HT-29 (cell line): ENCODE measurements at places on chromosomes 16 and 17.
A peak's percentile ranks its signal among the peaks of the same experiment; 100 is the strongest.

GRCh38 chr16:1773703-1774447 is 941 bp upstream of the MRPS34 start:
- DNase-seq: no peak

DNA sequence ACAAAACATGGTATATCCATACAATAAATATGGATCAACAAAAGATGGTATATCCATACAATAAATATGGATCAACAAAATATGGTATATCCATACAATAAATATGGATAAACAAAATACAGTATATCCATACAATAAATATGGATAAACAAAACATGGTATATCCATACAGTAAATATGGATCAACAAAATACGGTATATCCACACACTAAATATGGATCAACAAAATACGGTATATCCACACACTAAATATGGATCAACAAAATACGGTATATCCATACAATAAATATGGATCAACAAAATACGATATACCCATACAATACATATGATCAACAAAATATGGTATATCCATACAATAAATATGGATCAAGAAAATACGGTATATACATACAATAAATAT is 8.1 kb downstream of the METTL16 start:
- DNase-seq: no peak

DNA sequence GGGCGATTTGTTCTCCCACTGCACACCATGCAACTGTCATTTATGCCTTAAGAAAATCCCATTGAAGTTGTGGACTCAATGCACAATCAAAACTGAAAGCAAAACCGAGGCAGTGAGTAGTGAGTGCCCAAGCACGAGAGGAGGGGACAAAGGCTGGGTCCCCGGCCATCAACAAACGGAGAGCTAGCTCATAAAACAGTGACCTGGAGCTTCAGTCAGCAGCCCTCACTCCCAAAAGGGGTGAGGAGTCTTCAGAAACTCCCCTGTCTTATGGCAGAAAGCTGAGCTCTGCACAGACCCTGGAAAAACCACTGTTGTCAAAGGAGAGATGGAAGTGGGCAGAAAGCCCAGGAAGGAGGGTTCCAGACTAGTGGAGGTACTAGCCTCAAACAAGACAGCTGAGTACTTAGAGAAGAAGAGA is 96.9 kb downstream of the ADCY9 start:
- no peak for DNase-seq

GRCh38 chr16:67329901-67330300 is 3.3 kb downstream of the LRRC36 start:
- DNase-seq: no peak

DNA sequence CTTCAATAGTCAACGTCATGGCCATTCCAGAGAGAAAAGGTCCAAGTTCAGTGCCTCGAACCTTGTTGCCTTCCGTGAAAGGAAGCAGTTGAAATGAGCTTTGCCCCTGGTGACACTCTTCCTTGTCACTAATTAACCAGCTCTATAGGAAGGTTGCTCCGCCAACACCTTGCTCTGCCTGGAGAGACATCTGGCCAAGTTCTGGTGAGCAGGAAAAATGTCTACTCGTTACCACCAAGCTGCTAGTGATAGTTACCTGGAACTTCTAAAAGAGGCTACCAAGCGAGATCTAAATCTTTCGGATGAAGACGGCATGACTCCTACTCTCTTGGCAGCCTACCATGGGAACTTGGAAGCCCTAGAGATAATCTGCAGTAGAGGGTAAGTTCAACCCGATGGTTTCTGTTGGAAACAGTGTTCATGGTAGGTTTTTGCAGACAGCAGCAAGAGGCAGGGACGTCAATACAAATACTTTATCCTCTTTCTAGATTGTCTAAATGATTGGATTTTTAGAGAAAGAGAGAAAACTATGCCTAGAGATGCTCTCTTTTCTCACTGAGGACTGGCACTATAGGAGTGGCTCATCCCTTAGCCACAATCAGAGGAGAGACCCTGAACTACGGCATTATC is at the start of gene ANKS4B:
ANKS4B (plus strand) TSS at position 179 of the 630 bp plus-strand sequence; CDS start at position 218, 39 bp downstream.
- peak; percentile 76 for DNase-seq

DNA sequence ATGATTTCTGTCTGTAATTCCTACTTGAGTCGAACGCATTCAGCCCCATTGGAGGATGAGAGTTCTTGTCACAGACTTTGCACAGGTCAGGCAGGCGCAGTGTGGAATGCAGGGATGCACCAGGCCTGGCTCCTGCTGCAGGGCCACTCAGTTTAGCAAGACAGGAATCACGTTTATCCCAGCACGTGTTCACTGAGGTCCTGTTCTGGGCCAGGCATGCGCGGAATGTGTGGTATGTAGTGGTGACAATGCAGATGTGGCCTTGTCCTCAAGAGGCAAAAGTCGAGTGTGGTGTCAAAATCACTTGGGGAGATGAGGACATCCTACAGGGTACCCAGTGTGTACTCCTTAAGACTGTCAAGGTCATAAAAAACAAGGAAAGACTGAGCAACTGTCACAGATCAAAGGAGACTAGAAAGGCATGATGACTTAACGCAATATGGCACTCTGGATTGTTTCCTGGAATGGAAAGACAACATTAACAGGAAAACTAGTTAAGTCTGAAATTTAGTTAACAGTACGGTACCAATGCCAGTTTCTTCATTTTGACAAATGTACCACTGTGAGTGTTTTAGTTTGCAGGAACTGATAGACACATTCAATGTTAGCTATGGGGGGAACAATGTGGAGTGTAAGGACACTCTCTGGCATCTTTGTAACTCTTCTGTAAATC is 121.5 kb upstream of the ADAMTS18 start:
- no peak for DNase-seq

DNA sequence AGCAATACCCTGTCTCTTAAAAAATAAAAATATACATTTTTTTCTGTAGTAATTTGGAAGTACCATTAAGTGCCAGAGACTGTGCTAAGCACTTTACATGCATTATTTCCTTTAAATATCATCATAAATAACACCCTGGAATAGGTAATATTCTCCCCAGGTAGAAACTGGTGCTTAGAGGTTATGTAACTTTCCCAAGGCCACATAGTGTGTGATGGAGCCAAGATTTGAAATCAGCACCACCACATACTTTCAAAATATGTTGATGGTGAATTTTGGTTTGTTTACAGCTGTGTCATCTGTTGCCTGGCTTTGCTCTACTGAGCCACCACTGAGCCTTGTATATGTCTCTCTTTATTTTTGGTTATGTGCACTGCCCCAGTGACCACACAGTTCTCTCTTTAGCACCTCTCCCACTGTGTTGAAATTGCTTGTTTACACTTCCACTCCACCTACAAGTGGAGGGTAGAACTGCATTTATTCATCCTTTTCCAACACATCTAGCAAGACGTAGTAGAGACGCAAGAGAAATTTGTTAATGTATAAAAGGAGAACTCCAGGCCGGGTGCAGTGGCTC is 19.0 kb upstream of the NBR1 start:
- DNase-seq: no peak

GRCh38 chr16:1289477-1289866 is 20.0 kb upstream of the UBE2I start:
- DNase-seq: no peak

DNA sequence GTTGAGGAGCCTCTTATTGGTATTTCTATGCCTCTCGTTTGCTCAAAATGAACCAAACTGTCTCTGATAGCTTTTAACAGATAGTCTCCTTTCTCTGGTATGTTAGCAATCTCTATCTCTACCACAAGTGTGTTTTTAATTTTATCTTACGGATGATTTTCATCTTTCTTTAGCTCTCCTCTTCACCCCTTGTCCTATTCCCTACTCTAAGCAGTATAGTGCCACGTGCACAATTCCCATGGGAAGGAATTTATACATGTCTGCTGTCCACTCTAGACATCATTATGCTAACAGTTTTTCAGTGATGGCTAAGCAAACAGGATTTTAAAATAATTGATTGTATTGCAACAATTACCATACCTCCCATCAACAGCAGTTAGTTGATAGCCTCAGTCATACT is 177.3 kb downstream of the CYB561 start:
- DNase-seq: no peak

DNA sequence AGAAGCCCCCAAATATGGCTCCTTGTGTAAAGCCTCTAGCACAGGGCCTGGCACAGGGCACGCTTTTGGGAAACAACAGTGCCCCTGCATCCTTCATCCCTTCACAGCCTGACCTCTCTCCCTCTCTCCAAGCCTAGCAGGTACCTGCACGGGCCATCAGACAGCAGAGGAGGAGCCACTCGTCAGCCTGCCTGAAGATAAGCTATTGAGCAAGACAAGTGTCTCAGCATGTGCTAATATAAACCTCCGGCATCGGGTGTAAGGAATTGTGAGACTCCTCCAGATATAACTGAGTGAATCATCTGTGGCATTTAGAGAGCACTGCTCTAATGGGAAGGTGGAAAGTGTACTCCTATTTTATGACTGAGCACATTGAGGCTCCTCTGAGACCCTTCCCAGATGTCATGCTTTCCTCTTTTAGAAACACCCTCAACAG is 38.3 kb downstream of the TBX4 start:
- peak; percentile 23 for DNase-seq

DNA sequence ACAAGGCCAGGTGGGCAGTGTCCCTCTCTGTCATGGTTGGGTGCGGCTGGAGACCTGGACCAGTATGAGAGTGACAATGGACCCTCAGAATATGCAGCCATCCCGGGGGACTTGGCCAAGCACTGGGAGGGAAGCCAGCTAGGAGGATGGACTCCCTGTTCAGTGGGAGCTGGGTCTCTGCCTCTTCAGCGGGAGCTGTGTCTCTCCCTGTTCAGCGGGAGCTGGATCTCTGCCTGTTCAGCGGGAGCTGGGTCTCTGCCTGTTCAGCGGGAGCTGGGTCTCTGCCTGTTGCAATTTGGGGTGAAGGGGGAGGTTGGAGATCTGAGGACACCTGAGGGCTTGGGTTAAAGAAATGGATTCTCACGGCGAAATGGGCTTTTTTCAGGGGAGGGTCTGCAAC is 3.8 kb upstream of the PRSS33 start:
- no peak for DNase-seq

GRCh38 chr17:67562005-67562404 is 155.7 kb upstream of the NOL11 start:
- no peak for DNase-seq

DNA sequence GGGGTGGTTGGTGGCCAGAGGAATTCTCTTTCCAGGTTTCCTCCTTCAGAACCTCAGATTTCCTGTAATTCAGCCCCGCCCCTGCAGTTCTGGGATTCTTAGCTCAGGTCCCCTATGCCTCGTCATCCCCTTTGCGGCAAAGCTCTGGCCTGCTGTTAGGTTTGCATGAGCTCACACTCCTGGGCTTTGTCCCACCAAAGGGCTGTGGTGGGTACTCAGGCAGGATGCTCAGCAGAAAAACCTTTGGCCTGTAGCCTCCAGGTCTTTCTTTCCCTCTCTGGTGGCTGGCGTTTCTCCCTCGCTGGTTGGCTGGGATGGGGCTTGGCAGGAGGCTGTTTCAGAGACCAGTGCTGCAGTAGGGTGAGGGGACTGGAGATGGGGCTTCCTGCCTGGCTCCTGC is 9.6 kb upstream of the PLEKHG4 start:
- DNase-seq: no peak

GRCh38 chr17:75551266-75551665 is 25.8 kb downstream of the LLGL2 start:
- DNase-seq: no peak

- DNase-seq: no peak
Observed at GRCh38 chr16:85187002-85187401, 74.7 kb upstream of the CIBAR2 start.

DNA sequence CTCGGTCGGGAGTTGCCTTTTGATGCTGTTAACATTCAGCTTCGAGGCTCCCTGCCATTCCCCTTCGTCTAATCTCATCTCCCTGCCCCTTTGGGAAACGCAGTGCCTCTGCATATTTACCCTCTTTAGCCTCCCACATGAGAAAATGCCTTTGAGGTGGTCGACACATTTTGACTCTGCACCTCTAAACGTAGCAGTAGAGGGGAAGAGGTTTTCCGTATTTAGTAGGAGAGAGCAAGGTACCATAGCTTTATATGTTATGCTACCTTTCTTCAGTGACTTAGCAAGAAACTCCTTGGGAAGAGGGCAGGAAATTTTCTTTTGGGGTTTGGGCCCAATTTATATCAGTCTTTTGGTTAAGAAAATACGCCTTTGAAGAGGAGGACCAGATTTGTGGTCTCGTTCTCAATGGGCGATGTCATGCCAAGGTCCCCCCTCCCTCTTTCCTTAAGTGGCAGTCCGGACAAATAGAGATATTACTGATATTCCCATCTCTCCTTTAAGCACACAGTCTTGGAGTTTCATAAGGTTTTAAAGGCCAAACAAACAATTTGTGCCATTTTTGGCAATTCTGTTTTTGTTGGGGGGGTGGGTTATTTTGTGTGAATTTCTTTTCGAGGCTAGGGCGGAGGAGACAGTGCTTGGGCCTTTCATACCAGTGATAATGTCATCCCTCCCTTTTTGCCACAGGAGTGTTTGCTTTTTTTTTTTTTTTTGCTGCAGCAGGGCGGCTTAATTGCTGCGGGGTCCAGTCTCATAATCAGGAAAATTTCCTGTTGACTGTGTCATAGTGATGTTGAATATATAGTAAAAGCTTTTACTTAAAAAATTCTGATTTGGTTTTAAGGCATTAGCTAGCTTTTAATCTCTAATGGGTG is 1.5 kb downstream of the PAFAH1B1 start:
- DNase-seq: peak; percentile 17

DNA sequence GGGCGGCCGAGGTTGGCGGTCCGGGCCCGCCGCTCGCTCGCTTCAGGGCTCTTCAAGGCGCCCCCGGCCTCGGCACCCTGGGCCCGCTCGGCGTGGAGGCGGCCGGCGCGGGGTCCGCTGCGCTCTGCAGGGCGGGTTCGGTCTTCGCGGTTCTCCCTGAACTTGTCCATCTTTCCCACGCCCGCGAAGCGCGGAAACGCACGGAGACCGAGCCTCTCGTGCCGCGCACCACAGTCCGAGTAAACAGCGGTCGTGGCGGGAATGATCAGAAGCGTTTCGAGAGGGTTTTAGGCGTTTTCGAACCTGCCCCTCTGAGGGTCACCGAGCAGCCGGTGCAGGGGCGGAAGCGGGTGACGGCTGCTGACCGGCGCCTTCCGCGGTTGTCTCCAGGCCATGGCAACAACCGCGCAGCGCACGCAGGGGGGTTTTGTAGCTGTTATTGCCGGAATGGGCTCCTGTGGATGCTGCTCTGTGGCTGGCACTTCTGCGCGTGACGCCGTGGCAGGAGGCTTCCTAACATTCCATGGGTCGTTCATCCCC is 414 bp downstream of the NARF start:
- DNase-seq: peak; percentile 29

GRCh38 chr16:9027070-9027799 is 63.5 kb upstream of the USP7 start:
- DNase-seq: no peak

DNA sequence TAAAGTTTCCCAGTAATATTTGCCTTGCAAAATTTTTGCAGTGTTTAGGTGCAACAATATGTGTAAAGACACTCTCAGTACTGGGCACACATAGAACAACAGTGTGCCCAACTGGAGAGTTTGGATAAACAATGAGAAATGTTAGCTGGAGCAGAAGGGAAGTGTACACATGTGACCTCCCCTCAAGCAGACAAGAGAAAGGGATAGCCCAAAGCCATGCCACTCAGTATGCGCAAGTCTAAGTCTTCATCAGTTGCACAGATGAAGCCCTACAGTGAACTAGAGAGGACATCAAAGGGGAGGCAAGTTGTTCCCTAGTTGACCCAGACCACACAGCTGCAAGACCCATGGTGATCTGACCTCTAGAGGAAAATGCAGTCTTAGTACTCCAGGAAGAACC is 97.9 kb upstream of the CDH11 start:
- no peak for DNase-seq
